ENCODE measurements at places on chromosomes 3 and 15.

DNA sequence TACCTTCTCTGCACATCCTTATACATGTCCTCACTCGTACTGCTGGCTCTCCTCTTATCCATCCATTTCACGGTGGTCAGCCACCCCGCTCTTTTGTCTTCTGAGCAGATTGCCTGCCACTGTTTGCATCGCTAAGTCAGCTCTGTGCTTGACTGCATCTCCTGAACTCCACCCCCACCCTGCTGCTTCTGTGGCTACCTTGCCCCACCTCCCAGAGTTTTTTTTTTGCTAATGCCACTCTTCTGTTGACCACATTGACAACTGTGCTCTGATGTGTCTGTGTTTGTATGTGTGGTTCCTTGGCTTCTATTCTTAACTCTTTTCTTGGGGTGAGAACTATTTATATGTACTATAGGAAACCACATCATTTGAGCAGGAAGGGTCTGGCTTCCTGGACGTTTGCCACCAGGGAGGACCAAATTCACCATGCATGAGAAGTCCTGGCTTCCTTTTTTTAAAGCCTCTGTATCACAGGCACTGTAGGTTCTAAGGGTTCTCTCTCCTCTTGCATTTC lies 12.8 kb upstream of the MTMR10 start:
- no peak for DNase-seq

DNA sequence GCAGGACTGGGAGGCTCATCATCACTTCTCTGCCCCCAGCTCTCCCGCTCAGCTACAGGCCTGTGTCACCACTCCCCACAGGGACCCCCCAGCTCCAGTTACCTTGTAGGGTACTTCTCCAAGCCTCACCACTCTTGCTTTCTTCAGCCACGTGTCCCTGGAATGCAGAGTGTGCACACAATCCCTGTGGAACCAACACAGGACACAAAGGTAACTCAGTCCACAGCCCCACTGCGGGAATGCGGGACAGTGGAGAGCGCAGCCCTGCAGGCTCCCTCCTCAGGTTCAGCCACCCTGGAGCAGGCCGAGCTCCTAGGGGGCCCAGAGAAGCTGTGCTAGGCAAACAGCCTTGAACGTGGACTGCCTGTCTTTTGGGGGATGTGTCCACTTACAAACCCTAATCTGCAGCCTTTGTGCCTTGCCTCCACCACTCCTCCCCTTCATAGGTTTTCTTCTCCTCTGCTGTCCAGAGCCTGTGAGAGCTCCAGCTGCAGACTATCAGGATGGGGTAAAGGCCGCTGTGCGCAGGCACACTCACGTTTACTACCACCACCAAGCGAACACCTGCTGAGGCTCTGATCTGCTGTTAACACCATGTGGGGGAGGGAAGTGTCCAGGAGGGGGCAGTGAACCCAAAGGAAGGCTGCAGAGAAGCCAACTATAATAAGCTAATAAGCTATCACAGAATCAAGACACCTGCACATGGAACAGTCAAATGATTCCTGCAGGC lies 26.0 kb downstream of the XPC start:
- no peak for DNase-seq

DNA sequence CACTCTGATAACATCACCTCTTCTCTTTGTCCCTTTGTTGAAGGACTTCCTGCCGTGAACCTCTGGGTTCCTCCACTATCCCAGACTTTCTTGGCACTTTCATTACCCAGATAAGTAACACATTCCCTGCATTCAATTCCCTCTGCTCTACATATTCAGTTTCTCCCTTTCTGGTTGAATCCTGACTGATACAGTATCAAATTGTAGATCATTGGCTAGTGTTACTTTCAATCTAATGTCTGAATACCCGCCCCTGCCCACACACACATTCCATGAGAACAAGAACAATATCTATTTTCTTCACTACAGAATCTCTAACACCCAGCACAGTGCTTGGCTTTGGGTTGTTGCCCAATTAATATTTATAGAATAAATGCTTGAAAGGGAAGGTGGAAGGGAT lies 163.5 kb downstream of the ABHD5 start:
- DNase-seq, result no peak

- DNase-seq, result no peak
Measured at GRCh38 chr3:125054449-125055329, 1.1 kb downstream of the HEG1 start.

GRCh38 chr15:57671636-57672035 lies 34.9 kb upstream of the POLR2M start:
- DNase-seq, result no peak

DNA sequence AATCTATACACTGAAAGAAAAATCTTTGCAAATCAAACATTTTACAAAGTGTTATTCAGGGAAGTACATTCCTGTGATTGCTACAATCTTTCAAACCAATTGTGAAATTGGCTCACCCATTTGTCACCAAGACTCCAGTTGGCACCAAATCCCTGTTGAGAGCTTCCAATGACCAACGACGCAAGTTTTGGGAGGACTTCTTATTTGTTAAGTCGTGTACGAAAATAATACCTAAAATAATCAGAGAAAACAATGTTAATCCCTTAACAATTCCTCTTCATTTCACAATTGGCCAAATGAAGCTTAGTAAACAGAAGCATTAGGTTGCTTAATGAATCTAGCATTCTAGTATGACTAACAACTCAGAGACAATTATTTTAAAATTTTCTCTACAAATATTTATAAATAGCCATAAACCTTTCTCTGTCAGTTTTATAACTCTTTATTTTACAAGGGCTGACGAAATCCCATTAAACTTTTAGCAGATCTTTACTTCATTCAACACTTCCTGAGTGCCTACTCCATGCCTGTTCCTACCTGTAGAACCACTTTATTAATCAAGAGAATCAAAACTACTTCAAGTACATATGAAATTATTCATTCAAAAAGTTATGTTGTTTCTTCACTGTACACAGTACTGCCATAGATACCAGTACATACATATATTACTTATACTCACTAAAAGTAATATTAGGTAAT lies 24.0 kb upstream of the HGD start:
- DNase-seq, result no peak

DNA sequence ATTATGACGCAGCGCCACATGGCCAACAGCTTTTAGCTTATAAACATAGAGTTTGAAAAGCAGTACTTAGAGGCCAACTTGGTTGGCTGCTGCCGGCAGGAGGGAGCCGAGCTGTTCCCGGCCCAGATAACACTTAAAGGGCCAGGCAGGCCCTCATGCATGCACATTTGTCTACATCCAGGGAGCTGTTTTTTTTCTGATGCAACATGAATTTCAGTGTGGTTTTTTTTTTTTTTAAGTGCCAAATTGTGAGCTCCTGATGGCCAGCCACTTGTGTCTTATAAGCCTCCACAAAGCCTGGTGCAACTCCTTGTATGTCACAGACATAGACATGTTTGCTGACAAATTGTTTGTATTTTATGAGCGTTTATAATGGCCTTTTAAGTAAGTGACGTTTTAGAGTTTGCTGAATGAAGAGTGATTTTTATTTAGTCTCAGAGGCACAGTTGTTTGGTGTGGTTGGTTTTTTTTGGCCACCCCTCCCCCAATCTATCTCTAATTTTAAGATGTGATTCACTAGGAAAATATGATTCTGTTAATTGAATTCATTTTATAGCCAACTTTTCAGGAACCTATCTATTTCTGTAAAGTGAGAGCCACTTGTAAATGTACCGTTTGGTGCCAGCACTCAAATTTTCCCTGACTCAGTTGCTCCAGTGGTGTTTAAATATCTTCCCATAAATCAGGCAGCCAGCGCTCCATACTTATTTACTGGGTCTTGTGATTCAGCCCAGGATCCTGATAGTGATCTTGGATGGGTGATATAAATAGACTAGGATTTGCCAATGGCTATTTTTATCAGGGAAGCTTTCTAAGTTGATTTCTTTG lies 134.3 kb downstream of the VGLL4 start:
- DNase-seq, result no peak

DNA sequence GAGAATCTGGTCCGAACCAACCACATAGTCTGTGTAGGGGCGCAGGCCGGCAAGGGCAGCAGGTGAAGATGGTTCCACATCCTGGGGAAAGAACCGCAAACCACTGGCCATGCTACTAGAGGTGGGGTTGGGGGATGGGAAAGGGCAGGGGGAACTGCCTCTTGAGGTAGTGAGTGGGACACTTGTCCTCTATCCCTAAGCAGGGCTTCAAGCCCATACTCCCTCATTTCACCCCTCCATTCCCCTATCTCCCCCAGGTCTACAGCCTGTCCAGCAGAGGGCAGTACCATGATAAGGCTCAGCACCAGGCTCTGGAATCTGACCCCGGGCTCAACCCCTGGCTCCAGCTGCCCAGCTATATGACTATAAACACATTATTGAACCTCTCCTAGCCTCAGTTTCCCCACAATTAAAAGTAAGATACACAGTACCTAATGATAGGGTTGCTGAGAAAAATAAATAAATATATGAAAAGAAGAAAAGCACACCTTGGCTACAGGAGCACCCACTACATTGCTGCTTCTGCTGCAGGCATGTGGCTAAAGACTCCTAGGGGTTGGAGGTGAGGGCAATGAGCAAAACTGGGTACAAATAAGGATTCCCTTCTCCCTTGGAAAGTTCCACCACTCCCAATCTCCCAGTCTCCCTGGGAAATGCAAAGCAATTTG lies 6.3 kb downstream of the GORASP1 start:
- no peak for DNase-seq

DNA sequence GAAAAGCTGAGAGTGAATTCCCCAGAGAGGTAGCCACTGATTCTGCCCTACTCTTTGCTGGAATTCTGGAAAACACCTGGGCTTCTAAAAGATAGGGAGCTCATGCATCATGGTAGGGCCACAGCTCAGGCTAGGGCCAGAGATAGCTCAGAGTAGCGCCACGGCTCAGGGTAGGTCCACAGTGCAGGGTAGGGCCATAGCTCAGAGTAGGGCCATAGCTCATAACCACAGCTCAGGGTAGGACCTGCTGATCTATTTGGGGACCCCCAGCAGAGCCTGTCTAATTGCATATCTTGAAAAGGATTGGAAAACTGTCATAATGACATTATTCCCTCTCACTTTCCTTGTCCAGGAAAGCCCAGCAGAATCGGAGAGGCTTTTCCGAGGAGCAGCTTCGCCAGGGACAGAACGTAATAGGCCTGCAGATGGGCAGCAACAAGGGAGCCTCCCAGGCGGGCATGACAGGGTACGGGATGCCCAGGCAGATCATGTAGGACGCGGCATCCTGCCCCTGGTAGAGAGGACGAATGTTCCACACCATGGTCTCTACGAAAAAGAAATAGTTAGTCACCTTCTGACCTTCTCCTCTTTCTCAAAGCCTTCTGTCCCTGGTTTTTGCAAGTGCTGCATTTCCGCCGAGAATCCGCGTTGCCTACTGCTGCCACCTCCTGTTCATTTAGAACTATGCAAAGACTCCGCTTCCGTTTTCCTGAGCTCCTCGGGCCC lies 14.5 kb downstream of the TAGLN3 start:
- DNase-seq, result peak; percentile 41

- DNase-seq, result no peak
Measured at GRCh38 chr3:71129611-71130431, 453.7 kb downstream of the FOXP1 start.

DNA sequence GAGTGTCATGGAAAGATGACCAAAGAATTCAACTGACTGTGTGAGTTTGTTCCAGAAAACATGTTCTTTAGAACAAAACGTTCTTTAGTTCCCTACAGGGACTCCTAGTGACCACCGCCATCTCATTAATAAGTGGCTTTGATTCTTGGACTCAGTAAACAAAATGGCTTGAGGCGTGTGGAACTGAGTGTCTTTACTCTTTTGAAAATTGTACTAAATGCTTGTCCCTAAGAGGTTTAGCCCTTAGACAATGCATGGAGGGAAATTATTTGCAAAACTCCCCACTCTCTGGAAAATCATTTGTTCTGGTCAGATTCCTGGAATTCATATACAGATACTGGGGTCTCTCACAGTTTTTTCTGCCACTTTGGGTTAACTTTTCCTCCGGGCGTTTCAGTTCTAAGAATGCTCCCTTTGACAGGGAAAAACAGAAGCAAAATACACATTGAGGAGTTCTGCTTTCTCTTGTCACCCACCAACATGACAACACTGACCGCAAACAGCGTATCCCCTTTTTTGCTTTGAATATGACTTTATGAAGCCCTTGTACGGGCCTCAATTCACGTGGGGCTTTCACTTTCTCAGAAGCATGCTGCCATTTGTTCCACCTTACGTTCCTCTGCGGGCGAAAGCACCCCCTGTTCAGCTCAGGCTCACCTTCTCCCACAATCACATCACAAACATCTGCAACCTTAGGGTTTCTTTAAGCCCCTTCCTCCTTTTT lies 15.3 kb upstream of the NRROS start:
- no peak for DNase-seq
